ENCODE measurements at places on chromosomes 12 and 14. TPM values are rescaled to one million over a fixed set of nuclear protein-coding genes. Genes with fewer than 3 reads are reported as not detected.

DNA sequence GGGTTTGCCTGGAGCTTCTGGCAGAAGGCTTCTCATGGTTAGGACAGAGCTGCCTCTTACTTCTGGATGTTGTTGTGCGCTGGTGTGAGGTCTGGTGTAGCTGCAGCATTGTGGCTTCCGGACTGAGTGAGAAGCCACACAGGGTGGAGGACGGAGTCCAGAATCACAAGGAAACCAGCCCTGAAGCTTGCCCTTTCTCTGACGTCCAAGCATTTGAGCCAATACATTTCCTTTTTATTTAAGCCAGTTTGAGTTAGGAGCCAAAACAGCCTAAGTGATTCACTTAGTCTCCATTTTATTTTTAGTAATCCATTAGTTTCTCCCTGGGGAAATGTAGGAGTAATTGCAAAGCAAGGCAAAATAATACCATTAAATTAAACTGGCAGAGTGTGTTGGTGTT lies 402.4 kb upstream of the RGS6 start:
- no peak for DNase-seq

- DNase-seq = no peak
Measured at GRCh38 chr12:6273541-6274230, 36.8 kb upstream of the PLEKHG6 start.

DNA sequence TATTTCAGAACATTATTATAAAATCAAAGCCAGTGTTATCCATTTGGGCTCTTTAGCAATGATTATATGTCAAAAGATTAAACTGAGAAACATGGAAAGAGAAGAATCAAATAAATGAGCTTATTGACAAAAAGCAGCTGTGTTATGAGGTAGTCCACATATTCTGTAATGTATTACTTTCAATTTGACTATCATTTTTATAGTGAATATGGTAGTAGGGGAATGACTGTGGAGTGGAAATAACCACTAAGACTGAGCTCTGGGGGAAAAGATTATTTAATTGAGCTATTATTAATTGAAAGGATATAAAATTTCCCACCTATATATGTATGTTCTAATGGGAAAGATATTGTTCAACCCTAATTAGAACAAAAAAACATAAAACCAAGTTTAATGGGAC lies 381.3 kb downstream of the TMTC2 start:
- DNase-seq = no peak

- no peak for DNase-seq
Measured at GRCh38 chr12:91562476-91562875, 379.9 kb upstream of the DCN start.

DNA sequence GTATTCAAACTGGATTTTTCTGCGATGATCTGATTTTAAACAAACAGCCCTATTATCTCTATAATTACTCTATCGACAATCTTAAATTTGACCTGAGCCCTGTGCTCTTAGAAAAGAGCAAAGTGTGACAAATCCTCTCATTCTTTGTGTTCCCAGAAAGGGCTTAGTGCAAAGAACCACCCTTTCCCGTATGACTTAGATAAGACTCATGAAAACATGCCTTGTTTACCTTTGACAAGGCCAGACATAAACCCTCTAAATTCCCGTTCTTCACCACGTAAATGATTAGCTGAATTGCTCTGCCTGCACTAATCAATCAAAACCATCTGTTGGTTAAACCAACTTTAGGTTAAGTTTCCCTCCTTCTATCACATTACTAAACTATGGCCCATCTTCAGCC lies 285.7 kb upstream of the SEL1L start:
- no peak for DNase-seq

OASL gene
- 0.15 TPM for polyA plus RNA-seq

REP15 gene
- polyA plus RNA-seq = 3.0 TPM

- DNase-seq = no peak
Measured at GRCh38 chr14:72736786-72737559, 156.9 kb downstream of the DPF3 start.

DNA sequence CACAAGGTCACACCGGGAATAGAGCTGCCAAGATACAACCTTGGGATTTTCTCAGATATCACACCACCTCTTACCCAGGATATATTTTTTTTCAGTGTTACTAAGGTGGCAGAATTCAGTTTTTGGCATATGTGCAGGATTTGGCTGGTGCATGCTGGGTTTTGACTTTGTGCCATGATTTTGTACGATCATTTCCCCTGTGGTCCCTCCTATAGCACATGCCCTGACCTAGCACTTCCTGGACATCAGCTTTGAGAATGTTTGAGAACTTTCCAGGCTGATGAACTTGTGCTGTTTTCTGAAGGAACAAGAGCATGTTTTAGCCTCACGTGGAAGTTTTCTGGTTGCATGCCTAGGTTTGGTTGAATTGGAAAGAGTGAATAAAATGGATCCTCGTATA lies 11.0 kb upstream of the TBPL2 start:
- no peak for DNase-seq

- no peak for DNase-seq
Measured at GRCh38 chr12:57332646-57333312, 81.8 kb upstream of the STAC3 start.

GRCh38 chr12:102174761-102175160 lies 22.9 kb downstream of the PMCH start:
- no peak for DNase-seq

- no peak for DNase-seq
Measured at GRCh38 chr12:76719171-76720041, 44.5 kb upstream of the ZDHHC17 start.

DNA sequence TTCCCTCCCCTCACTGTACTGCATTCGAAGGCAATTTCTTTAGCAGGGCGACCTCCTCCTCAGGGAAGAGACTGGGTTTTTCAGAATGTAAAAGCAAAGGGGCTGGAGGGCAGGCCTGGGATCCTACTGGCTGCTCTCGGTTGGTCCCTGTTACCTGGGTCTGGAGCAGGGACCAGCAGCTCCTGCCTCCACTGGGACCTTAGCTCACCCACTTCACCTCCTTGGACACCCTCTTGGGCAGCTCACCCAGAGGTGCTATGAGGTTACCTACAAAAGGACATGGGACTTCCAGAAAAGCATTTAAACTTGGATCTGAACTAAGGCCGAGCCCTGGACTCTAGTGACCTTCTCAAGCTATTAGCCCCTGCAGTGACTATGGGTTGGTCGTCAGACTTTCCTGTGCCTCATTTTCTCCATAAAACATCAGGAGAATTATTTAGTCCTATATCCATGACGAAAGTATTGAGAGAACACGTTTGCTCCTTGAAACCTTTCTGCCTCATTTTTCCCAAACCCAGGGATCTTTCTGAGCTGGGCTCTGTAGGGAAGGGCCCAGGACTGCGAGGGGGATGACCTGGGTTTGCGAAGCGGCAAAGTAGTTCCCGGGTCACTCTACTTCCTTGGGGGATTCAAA lies 65.0 kb downstream of the FBXL14 start:
- DNase-seq = no peak

GRCh38 chr12:45121224-45121623 lies 70.3 kb upstream of the DBX2 start:
- no peak for DNase-seq

All from right lung (tissue), 10 donors.